ENCODE measurements at places on chromosomes 4 and X. TPM values are rescaled to one million over a fixed set of nuclear protein-coding genes. Genes with fewer than 3 reads are reported as not detected.

DNA sequence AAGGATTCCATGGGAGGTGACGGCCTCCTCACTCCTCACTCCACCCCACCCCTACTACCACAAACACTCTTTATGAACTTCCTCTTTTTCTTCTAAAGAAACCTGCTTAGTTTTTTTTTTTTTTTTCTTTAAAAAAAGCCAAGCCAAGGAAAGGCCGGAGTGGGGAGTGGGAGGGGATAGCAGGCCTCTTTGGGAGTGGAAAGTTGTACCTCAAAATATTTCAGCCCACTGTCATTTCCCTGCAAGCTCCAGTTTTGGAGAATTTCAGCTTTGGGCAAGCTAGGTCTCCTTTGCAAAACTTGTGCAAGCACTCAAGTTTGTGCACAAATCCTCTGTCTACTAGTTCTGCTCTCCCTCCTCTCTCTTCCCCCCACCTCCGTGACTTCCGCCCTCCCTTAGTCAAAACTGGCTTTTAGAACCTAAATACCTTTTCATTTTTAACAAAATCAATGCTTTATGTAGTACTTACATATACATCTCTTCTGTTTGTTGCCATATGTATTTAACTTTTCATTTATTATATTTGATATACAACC, 512 bp upstream of the ANTXR2 start:
- no peak for DNase-seq

- no peak for DNase-seq
Measured at GRCh38 chr4:45688341-45688740, 435.5 kb downstream of the GABRG1 start.

- no peak for DNase-seq
Measured at GRCh38 chrX:13001961-13002671, 27.2 kb downstream of the TMSB4X start.

DNA sequence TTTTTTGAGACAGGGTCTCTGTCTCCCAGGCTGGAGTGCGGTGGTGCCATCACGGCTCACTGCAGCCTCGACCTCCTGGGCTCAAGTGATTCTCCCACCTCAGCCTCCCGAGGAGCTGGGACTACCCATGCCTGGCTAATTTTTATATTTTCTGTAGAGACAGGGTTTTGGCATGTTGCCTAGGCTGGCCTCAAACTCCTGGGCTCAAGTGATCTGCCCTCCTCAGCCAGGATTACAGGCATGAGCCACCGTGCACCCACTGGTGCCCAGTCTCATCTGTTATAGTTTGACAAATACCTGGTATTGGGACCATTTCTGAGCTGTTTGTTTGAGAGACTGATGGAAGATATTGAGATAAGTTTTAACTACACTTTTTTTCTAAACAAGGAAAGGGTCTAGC, 57.5 kb upstream of the SMIM10 start:
- DNase-seq = peak; percentile 23

- DNase-seq = no peak
Measured at GRCh38 chr4:1253831-1254230, 4.9 kb upstream of the CTBP1 start.

DNA sequence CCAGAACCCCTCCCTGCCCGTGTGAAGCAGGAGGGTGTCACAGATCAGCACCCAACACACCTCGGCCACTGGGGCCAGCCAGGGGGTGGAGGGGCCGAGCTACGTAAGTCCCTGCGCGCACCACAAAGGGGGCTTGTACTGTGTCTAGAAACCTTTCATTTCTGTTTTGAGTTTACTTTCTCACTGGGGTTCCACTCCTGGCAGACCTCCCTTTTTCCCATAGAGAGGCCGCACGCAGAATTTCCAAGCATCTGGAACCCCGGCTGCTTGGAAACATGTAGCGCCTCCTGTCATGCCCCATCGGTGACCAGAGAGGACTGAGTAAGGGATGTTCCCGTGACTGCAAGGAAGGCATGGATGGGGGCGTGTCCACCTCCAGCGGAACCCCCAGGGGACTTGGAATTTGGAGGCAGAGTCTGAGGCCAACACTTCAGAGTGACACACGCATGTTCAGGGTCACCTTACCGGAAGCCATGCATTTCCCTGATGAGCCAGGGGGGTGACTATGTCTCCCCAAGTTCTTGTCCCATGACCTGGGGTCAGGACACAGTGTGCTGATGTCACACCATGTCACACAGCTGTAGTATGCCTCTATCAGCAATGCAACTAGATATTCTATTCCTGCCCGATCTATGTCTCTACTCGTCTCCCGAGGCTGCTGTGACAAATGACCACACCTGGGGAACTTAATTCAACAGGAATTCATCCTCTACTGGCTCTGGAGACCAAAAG, 105.3 kb downstream of the DHRSX start:
- DNase-seq = no peak

DNA sequence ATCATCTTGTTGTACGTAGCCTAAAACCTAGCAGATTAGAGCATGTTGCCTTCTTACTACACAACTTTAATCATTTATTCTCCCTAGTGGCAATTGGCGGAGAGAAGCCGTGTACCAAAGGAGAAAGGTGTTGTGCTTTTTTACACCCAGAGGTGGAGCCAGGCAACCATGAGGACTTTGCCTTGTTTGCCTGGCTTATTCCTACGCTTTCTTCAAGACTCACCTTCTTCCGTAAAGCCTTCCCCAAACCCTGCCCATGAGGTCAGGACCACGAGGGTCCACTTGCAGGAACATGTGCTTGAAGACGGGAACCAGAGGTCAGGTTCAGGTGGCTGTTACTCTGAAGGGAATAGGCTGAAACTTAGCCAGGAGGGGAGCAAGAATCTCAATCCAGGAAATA, 290.5 kb downstream of the RAB28 start:
- DNase-seq = no peak

- no peak for DNase-seq
Measured at GRCh38 chr4:75340561-75340960, 173.6 kb downstream of the RCHY1 start.

DNA sequence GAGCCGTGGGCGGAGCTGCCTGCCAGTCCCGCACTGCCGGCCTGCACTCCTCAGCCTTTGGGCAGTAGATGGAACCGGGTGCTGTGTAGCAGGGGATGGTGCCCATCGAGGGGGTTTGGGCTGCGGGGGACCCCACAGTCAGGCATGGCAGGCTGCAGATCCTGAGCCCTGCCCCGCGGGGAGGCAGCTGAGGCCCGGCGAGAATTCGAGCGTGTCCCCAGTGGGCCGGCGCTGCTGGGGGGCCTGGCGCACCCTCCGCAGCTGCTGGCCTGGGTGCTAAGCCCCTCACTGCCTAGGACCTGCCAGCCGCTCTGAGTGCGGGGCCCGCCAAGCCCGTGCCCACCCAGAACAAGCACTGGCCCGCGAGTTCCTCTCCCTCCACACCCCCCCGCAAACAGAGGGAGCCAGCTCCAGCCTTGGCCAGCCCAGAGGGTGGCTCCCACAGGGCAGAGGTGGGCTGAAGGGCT, 391.5 kb downstream of the SPOCK3 start:
- DNase-seq = no peak

DNA sequence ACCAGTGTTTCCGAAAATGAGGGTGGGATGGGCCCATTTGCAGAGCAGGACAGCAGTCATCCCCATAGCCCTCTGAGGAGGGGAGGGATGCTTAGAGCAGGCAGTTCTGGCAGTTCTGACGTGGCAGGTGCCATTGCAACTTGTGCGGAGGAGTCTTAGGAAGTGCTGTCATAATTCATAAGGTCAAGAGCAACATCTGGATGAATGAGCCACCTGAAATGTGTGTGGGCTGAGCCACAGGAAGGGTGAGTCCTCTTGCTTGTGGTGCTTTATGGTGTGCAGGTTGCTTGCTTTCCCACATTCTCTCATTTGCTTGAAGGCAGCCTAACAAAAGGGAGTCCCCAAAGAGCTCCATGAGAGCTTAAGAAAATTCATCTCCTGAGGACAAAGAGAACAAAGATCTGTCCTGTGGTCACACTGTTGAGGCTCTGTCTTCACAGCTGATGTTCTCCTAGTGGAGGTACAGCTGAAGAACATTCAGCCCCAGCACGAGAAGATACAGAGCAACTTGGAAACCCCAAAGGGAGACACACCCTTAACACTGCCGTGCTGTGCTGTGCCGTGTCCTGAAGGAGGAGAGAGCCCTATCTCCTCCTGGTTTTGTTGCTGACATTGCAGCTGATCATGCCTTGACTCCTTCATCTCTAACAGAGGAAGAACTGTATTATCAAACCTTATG, 60.3 kb downstream of the DLG3 start:
- DNase-seq = no peak

DNA sequence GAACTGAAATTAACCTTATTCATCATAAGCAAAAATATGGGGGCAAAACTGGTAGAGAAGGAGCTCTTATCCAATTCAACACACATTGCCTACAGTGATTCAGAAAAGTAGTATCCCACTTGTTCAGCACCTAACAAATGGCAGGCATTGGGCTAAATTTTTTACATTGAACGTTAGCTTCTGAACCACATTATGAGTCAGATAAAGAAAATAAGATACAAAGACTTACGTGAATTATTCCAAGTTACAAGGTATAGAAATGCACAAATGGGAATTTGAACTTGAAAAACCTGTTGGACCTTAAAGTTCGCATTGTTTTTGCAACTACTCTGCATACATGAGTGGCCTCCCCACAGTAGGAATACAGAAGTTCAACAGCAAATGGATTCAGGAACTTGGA, 210.6 kb downstream of the LDB2 start:
- no peak for DNase-seq

DNA sequence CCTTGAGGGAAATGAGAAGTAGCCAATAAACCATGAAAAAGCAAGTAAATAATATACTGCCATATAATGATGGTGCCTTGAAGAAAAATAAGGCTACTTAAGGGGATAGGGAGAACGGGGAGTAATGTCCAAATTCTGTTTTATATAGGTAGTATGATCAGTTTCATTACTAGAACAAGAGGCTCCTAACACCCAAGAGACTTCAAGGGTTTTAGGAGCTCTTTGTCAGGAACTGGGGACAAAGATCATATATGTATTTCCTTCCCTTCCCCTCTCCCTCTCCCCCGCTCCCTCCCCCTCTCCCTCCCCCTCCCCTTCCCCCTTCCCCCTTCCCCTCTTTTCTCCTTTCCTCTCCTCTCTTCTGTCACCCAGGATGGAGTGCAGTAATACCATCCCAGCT, 127.3 kb downstream of the PTPN13 start:
- DNase-seq = no peak

- no peak for DNase-seq
Measured at GRCh38 chr4:1985780-1986577, 22.8 kb downstream of the NELFA start.

DNA sequence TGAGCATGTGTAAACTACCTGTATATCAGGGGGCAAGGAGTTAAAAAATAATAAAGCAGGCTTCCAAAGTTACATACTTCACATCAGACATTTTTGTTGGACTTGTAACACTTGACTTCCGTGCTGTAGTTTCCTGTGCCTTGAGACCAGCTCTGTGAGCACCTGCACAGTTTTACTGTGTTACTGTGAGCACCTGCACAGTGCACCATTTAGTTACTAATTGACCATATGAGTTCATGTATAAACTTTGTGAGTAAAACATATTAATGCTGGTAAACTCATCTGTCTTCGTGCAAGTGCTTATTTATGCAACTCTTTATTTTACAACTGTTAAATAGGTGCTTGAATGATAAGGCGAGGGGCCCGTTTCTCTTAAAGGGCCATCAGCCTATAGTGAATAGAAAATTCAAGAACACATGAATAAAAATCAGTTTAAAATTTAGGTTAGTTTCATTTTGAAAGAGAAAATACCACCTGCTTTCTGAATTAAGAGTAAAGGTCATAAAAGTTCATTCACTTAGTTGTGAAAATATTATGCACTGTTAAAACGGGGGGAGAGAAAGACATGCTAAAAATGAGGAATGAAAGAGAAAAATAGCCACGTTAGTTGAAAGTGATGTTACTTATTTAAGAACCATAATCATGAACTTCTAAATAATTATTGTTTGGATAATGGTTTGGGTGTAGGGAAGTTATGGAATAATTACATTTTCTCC, 42.4 kb downstream of the USP9X start:
- DNase-seq = no peak

DNA sequence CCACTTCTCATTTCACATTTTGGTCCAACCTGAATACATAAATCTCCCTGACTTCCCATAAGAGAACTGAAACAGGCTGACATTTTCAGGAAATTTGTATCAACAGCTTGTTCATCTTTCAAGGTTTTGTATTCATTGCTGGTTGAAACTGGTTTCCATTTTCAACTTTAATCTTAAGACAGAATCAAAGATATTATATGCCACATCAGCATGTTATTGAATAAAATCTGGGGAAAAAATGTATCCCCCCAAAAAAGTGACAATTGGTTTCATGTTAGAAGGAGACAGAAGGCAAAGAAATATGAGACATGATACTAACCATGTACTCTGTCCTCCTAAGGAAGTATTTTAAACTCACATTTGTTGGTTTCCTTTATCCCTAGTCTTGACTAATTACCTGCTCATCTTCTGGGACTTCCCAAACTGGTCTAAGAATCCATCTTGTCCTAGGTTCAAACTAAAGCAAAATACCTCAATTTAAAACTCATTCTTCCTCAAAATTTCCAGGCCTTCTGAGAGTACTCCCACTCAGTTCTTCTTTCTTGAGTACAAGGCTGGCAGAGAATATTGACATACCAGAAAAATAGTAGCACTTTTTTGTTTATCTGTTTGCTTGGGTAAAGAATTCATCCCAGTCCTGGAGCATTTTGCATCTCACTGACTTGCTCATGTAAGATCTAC, 3.1 kb upstream of the ANTXR2 start:
- DNase-seq = no peak

DNA sequence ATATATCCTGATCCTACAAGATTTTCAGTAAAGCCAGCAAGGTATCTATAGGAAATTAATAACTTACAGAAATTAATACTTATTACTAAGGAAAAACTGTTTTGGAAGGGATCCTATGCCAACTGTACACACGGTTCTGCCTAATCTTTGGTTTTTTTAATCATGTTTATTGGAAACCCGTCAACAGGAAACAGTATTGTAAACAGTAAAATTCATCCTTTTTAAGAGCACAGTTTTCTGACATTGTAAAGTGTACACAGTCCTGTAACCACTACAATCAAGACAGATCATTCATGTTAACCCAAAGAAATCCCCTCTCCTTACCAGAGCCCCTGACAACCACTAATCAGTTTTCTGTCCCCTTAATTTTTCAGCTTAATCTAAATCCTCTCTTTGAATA, 9.9 kb downstream of the ABCG2 start:
- no peak for DNase-seq

GRCh38 chrX:139192386-139192961, 338.1 kb upstream of the F9 start:
- peak; percentile 15 for DNase-seq

GRCh38 chr4:26787461-26788340, 72.9 kb upstream of the STIM2 start:
- DNase-seq = peak; percentile 80

Gene MAGEC2
- 0.09 TPM for total RNA-seq

Gene PROM1
- under 0.01 TPM for total RNA-seq

Gene SMIM31
- total RNA-seq = not detected

Gene CXXC4
- not detected for total RNA-seq

Gene IL1RAPL1
- total RNA-seq = 6.0 TPM
